Bone marrow (tissue), 2 donors: ENCODE measurements at places on chromosomes 12 and 14.

DNA sequence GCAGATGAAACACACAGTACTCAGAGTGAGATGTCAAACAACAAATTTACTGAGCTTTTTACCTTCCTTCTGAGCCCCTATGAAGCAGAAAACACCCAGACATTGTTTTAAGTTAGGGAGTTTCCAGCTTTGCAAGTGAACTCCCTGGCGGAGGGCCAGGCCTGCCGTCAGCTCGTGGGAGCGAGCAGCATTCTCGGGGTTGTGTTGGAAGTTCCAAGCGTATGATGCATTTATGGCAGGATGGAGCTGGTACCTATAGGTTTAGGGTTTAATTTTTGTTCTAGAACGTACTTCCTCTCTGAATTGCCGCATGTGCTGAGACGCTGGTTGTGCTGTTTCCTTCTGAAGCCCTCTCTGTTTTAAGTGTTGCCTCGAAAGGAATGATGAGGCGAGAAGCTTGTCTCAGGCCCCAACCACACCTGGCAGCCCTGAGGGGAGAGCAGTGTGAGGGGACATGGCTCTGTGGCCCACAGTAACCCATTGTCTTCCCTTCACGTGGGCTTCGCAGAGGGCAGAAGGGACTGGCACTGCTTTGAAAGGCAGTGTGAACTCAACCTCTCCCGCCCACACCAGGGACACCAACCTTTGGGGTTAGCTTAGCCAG is 76.6 kb downstream of the SSPN start:
- DNase-seq: no peak

GRCh38 chr12:113232840-113233585 is 11.7 kb downstream of the TPCN1 start:
- DNase-seq: peak; percentile 58

DNA sequence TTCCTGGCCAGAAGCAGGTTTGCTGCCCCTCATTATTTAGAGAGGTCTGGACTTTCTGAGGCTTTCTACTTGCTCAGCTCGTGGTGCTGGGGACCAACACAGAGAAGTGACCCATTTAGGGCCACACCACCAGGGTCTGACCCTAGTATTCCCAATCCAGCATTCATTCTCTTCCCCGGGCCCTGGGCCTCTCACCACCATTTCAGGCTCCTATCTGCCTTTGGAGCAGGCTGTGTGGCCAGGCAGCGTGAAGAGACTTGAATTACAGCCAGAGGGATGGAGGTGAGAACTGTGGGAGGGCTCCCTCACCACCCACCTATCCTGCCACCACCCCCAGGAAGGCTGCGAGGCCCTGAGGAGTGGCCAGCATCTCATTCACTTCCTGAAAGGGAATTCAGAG is 24.6 kb downstream of the FAM222A start:
- no peak for DNase-seq

GRCh38 chr12:111369496-111370220 is 763 bp upstream of the PHETA1 start:
- DNase-seq: no peak

- DNase-seq: no peak
Observed at GRCh38 chr12:24078318-24078765, 128.9 kb upstream of the SOX5 start.

- DNase-seq: no peak
Observed at GRCh38 chr12:108709697-108710096, 21.6 kb downstream of the CORO1C start.

GRCh38 chr12:100215209-100215608 is 14.6 kb downstream of the ACTR6 start:
- DNase-seq: no peak

- no peak for DNase-seq
Observed at GRCh38 chr12:132605892-132606291, 4.5 kb downstream of the LRCOL1 start.

DNA sequence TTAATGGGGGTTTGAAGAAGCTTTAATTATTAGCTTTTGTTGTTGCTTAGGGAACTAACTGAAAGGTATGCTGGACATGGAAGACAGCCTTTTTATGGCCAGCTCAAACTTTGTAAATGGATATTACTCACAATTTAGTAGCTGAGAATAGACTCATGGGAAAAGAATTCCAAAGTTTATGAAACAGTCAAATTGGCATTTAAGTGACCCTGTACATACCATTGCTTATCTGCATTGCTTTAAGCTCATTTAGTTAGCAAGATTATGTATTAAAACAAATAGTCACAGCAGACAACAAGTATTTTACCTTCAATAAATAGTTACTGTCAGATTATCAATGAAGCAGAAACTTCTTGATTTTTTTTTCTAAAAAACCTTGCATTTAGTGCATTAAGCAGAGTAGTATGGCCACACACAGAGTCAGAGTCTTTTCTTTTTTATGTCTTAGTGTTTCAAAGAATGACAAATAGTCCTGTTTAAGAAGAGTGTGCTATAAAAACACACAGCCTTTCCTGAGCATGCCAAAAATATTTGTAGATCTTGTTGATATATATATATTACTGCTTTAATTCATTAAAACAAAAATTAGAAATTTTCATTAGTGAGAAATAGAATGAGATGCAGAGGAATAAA is 102.2 kb downstream of the TTC6 start:
- no peak for DNase-seq

DNA sequence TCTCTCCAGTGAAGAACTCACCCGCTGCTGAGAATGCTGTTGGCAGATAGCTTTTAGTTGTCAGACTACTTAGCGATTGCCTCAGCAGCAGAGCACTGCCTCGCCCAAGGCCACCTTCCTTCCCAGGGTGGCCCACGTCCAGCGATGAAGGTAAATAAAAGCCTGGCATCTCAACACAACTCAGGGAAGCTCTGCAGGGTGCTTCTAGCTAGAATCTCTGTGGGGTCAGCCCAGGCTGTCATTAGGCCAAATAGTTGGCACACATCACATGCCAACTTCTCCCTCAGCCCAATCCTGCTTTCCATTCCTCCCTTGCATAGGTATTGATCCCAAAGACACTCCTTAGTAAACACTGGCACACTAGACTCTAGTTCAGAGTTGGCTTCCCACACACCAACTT is 368.1 kb upstream of the TMTC1 start:
- no peak for DNase-seq

GRCh38 chr12:49819786-49820185 is 8.4 kb downstream of the NCKAP5L start:
- no peak for DNase-seq

- no peak for DNase-seq
Observed at GRCh38 chr12:124719231-124719630, 144.4 kb downstream of the SCARB1 start.

DNA sequence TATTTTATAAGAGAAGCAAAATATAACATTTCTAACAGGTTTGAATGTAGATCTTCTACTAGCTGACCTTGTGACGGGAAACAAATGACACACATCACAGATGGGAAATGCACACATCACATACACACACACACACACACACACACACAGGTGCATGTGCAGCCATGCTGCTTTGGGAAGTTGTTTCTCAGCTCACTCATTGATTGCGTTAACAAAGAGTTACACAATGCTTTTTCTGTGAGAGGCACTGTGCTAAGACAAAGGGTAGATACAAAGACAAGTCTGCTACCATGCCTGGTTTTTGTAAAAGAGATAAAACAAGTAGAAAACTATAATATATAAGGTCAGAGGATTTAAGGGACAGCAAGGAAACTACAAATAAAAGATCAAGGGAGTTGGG is 1.3 kb upstream of the NR1H4 start:
- DNase-seq: no peak

DNA sequence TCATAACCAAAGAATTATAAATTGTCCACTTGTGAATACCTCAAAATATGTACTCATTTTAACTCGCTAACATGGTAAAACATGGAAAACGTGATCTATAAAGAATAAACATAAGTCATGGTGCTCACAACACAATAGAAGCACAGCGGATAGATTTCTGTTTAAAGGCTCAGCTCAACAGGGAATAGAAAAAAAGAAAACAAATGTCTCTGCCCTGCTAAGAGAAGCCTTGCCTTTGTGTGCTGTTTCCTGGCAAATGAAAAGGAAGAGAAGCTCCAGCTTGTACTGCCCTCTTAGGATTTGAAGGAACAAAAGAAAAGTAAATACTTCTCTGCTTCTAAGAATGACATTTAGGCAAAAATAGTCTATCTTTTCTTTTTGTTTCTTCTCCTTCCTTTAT is 121.0 kb upstream of the KRR1 start:
- no peak for DNase-seq
